Fibroblast of upper back skin (primary cell): ENCODE measurements at places on chromosomes 7 and 10.
A peak's percentile ranks its signal among the peaks of the same experiment; 100 is the strongest.

DNA sequence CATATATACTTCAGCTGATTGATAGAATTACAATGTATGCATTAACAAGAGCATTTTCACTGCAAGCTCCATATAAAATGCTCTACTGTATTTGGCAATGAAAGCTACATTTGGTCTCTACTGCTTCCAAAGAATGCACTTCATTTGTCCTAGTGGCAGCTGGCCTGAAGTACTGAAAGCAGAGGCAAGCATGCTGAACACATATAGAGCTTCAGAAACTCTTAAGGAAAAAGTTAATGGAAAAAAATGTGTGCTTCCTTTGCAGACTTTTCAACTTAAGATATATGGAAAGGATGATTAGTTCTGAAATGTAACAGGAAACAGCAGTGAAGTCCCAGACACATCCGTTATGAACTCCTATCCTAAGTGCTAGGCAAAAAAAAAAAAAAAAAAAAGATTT, 537.1 kb upstream of the POM121L12 start:
- no peak for DNase-seq

GRCh38 chr10:48418189-48418788, 111.8 kb downstream of the MAPK8 start:
- no peak for DNase-seq

DNA sequence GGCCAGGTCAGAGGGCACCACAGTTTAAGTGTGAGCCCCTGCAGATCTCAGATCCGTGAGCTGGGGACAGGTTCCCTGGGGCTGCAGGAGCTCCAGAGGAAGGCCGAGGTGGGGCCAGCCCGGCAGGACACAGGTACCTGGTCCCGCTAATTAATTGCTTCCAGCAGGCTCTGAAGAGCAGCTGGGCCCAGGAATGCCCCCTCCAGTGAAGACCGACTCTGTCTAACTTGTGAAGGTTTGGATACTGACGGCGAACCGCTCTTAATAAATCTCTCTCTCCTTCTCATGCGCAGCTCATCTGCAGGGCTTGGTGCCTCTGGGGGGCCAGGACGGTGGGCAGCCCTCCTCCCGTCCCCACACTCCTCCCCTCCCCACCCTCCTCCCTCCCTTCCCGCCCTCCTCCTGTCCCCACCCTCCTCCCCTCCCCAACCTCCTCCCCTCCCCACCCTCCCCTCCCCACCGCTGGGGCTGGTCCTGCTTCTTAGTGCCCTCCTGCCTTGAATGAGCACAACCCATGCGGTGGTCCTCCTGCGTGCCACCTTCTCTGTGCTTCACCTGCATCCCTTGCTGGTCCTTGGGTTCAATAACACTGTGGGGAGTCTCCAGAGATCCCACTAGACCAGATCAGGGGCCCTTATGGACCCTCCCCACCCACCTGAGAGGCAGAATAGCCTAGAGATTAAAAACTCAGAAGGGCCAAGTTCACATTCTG, 38.3 kb downstream of the PDGFA start:
- DNase-seq, result no peak

DNA sequence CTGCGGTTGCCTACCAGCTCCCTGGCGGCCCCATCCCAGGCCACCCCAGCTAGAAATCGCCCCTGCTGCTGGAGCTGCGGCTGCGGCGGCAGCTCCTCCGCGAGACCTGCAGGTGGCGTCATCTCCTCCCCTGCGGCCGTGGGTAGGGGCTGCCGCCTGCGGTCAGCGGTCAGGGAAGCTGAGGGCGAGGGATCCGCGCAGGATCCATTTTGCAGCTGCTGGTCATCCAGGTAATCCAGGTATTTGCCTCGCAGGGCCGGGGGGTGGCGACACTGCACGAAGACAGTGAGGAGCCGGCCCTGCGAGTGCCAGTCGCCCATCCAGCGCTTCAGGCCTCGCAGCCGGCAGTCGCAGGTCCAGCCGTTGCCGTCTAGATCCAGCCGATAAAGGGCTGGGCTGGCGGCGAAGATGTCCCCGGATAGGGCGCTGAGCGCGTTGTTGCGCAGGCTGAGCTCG, 1.5 kb downstream of the TRIL start:
- peak; percentile 52 for DNase-seq

DNA sequence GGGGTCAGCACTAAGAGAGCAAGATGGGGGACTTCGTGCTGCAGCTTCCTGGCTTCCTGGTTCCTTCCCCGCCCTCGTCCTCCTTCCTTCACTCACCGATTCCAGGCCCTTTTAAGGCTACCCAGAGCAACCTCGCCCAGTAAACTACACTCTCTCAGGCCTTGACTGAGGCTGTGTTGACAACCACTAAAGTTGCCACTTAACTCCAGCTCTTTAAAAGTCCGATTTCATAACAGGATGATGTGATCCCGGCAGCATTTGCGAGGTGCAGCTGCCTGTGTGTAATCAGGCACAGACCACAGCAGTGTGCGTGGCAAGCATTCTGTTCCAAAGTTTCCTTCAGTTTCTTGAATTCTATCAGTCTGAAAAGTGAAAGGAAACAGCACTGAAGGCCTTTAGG, 110.6 kb downstream of the RAB11FIP2 start:
- peak; percentile 75 for DNase-seq
